Sciatic nerve (tissue), 2 donors: ENCODE measurements at places on chromosomes 13 and 19. TPM values are rescaled to one million over a fixed set of nuclear protein-coding genes. Genes with fewer than 3 reads are reported as not detected.
A peak's percentile ranks its signal among the peaks of the same experiment; 100 is the strongest.

Gene PDE4C
- total RNA-seq = 2.1 TPM

Gene NKPD1
- not detected for total RNA-seq

Gene KLF1
- 1.1 TPM for total RNA-seq

Gene IGSF23
- not detected for total RNA-seq

Gene IL17D
- total RNA-seq = 4.9 TPM

Gene KIRREL2
- total RNA-seq = 0.13 TPM

Gene STARD13
- 151 TPM for total RNA-seq

Gene RPL13A
- total RNA-seq = 1,735 TPM

Gene ZNF324B
- 7.5 TPM for total RNA-seq

DNA sequence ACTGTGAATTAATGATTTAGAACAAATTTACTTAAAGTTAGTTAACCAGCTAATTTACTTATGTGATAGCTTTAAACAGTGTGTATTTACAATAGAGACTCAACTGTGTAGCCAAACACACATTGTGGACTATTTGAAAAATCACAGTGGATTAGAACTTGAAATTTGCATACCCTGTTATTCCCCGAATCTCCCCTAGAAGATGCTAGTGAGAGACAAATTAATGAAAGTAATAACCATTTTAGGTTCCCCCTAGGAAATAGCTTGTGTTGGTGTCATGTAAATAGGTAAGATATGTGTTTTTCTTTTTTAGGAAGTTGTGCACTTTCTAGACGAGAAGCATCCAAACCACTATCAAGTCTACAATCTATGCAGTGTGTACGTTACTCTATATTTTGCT, 98.5 kb downstream of the C1QTNF9 start:
- no peak for DNase-seq

DNA sequence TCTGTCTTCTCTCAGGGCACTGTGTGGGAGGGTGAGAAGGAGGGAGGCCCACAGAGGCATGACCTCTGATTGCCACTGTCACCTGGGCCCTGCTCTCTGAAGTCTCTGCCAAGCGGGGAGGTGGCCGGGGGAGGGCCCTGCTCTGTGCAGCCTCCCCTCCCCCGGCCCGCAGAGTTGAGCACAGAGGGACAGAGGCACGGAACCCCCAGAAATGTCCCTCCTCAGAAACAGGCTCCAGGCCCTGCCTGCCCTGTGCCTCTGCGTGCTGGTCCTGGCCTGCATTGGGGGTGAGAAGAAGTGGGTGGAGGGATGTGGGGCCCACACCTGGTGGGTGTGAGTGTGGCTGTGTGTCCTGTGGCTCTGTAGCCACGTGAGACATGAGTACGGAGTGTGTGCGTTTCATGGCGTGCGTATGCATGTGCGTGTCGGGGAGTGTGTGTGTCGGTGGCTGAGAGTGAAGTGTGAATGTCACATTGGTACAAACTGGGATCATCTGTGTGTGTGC, at the start of gene APOC4:
APOC4 (plus strand) TSS at position 171 of the 505 bp plus-strand sequence; CDS start at position 212, 41 bp downstream.
- DNase-seq = no peak

- DNase-seq = no peak
Measured at GRCh38 chr13:51255556-51255955, 33.4 kb downstream of the FAM124A start.

- no peak for DNase-seq
Measured at GRCh38 chr19:45972947-45973540, 621 bp downstream of the NOVA2 start.

GRCh38 chr13:100855151-100855550, 180.6 kb upstream of the TMTC4 start:
- no peak for DNase-seq

DNA sequence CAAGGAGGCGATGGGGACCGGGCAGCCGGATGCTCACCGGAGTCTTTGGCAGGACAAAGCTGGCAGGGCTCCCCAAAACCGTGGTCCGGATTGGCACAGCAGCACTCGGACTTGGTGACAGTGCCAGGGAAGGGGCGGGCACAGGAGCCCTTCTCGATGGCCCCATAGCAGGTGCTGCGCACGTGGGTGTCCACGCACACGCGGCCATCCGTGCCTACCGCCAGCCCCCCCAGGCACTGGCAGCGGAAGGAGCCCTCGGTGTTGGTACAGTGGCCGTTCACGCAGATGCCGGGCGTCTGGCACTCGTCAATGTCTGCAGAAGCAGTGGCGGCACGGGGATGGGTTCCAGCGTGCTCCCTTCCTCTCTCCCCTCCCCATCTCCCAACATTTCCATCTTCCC, 17.9 kb downstream of the FBN3 start:
- DNase-seq = no peak

DNA sequence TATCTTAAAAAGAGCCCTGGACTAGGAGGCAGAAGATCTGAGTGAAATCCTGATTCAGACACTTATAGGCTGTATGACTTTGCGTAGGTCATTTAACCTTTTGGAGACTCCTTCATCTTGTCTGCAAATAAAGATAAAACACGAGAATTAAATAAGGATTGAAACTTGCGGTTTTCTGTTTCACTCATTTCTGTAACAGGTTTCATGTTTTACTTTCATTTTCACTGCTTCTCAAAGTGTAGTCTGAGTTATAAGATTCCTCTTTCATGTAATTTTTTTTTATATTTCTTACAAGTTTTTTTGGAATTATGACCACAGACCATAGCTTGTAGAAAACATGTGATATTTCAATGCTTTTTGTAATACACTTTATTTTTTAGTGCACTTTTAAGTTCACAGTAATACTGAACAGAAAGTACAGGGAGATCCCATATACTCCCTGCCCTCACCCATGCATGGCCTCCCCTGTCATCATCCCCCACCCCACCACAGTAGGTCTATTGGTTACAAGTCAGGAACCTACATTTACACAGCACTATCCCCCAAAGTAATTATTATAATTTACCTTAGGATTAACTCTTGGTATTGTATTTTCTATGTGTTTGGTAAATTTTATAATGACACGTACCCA, 174.6 kb downstream of the ITGBL1 start:
- DNase-seq = no peak

GRCh38 chr13:102881819-102882686, 36.2 kb downstream of the ERCC5 start:
- no peak for DNase-seq

- no peak for DNase-seq
Measured at GRCh38 chr19:54952591-54953344, 5.4 kb upstream of the NLRP7 start.

- no peak for DNase-seq
Measured at GRCh38 chr13:20901668-20902437, 693 bp downstream of the XPO4 start.

GRCh38 chr19:4704317-4704673, 19.3 kb downstream of the DPP9 start:
- no peak for DNase-seq

DNA sequence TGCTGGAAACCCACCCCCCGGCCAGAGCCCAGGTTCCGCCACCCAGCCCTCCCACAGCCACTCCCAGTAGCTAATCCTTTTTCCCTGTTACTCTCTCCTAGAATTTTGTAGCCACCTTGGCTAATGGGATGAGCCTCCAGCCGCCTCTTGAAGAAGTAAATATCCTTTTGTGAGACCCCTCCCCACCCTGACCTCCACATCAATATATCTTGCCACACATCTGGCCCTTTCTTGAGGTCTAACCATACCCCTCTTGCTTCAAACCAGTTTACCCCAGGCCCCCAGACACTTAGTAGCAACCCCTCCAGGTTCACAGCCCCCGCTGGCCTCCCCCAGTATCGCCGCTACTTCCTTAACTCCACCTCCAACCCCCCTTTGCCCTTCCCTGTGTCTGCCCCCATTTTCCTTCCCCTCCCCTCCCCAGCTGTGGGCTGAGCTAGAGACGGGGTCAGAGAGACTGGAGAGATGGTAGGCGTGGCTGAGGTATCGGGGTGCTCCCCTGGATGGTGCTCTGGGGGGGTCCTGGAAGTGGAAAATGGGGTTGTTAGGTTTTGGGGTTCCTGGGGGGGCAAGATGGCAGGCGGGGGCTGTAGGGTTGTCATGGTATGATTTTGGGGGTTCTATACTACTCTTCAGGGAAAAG, 2.8 kb downstream of the PRMT1 start:
- peak; percentile 61 for DNase-seq

- DNase-seq = no peak
Measured at GRCh38 chr19:15318241-15318691, 14.1 kb downstream of the BRD4 start.

DNA sequence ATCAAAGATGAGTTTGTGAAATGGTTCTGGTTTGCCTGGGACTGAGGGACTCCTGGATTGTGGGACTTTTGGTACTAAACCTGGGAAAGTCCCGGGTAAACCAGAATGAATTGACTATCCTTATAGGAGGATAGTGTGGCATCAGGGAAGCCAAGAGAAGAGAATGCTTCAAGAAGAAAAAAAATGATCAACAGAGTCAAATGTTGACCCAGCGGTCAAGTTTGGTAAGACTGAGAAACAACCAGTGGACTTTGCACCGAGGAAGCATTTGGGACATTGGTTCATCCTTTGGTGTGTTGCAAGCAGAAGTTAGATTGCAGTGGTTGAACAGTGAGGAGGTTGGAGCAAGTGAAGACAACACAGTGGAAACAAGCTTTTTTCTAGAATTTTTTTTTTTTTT, 33.5 kb downstream of the CLEC17A start:
- DNase-seq = no peak

DNA sequence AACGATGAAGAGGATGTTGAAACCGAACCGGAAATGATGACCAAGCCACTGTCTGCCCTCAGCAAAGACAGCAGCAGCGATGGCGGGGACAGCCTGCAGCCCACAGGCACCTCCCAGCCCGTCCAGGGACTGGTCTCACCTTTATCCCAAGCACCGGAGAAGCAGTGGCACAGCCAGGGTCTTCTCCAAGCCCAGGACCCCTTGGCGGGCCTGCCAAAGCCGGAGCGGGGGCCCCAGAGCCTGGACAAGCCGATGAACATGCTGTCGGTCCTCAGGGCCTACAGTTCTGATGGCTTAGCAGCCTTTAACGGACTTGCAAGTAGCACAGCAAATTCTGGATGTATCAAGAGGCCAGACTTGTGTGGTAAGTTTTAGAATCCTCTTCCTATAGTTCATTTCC, 177.0 kb downstream of the ZNF536 start:
- DNase-seq = peak; percentile 39

GRCh38 chr13:91660076-91660415, 261.6 kb downstream of the GPC5 start:
- no peak for DNase-seq

- DNase-seq = no peak
Measured at GRCh38 chr19:18966307-18966706, 25.3 kb upstream of the HOMER3 start.

DNA sequence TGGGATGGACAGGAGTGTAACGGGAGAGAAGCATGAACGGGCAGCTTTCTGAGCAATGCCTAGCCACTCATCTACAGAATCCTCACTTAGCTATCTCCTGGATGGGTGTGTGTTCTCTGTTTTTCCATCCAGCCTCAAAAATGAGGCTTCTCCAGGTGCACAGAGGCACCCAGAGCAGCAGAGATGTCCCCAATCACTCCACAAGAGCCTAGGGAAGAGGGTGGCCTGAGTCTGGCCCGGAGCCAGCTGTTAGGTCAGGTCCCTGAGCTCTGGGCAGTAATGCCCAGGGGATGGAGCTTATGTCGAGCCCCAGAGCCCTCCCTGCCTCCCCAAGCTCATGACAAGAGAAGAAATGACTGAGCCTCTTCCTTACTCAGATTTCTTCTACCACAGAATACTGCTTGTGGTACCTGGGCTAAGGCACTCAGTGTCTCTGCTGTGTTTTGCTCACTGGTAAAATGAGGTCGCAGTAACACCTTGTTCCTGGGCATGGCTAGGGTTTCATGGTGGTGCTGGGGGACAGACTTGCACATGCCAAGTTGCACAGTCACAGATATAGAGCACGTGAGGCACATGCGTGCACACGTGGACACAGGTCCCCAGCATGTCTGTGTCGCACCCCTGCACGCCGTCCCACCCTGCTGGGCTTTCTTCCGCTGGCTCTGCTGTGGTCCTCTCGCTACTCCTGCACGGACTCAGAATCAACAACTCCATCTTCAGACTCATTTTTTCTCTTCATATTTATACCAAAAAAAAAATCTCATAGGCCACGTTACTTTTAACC, 86.6 kb upstream of the SOX1 start:
- no peak for DNase-seq

GRCh38 chr19:27673986-27674385, 1539.0 kb downstream of the UQCRFS1 start:
- DNase-seq = no peak

DNA sequence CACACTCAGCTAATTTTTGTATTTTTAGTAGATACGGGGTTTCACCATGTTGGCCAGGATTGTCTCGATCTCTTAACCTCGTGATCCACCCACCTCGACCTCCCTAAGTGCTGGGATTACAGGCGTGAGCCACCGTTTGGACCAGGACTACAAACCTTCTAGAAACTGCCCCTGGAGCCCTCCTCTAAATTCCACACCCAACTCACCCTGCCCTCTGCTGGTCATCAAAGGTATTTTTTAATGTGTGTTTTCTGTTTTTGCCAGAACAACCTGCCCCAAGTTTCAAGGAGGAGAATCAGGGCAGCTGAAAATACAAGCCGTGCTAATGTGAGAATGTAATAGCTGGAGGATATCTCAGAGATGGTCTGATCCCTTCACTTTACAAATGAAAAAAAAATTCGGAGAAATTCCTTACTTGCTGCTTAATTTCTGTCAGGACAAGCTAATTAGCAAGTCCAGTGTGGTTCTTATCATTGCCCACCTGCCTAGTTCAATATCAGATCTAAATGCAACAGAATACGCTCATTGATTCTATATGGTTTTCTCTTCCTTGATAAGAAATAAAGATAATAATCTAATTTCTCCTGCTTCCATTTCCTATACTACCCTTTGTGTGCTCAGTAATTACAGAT, 4.1 kb downstream of the ATP8A2 start:
- DNase-seq = no peak

GRCh38 chr19:46066471-46066870, 25.7 kb upstream of the IGFL4 start:
- DNase-seq = no peak

- peak; percentile 86 for DNase-seq
Measured at GRCh38 chr19:43534816-43535761, 2.1 kb downstream of the ZNF575 start.

DNA sequence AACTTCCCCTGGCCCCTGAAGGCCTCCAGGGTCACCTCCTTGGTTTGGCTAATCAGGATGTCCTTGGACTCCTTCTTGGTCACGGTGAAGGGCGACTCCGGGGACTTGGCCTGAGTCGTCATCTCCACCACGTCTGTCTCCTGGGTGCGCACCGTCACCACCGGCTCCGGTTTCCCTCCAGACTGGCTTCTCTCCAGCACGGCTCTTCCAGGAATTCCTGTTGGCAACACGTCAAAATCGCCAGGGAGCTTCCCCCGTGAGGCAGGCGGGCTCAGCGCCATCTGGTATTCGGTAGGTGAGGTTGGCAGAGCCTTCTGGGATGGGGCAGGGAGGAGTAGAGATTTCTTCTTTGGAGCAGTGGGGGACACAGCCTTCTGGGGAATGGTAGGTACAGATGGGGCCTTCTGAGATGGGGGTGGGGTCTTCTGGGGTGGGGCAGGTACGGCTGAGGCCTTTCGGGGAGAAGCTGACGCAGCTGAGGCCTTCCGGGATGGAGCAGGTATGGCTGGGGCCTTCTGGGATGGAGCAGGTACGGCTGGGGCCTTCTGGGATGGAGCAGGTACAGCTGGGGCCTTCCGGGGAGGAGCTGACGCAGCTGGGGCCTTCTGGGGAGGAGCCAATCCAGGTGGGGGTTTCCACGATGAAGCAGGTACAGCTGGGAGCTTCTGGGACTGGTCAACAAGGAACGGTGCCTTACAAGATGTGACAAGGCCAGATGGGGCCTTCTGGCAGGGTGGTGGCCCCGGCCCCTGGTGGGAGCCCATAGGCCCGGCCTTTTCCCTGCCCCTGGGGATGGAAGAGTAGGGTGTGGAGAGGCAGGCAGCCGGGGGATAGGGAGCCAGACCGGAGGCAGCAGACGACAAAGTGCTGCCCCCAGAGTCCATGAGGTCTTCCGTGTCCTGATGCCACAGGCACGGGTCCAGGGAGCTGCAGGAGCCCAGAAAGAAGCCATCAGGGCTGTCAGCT, 3.8 kb downstream of the GARIN5B start:
- DNase-seq = no peak
